ENCODE measurements at places on chromosomes 11 and 22. TPM values are rescaled to one million over a fixed set of nuclear protein-coding genes. Genes with fewer than 3 reads are reported as not detected.

GRAMD1B gene
- 12.7 TPM for total RNA-seq

OR52E8 gene
- total RNA-seq = not detected

- no peaks in the 10 kb centered on the region for H3K27me3 ChIP-seq
- H3K4me1 ChIP-seq = 0 out of 2 replicates have a peak, but pooled peaks cover 1% of the 10 kb centered on the region
- H3K4me3 ChIP-seq = no peak overlapping the region
- H3K36me3 ChIP-seq = peaks cover 53% of the 10 kb centered on the region
- no peak for DNase-seq
These were observed 69.0 kb downstream of the MED15 start for GRCh38 chr22:20576445-20576816.

GRCh38 chr11:119339589-119340334 lies 921 bp downstream of the C1QTNF5 start:
- H3K27ac ChIP-seq = peak overlapping the region; percentile 37
- H3K4me3 ChIP-seq = peak overlapping the region; percentile 56
- H3K27me3 ChIP-seq = no peaks in the 10 kb centered on the region
- peaks cover 12% of the 10 kb centered on the region for H3K36me3 ChIP-seq
- no peak for DNase-seq
- H3K4me1 ChIP-seq = peaks cover 44% of the 10 kb centered on the region

GRCh38 chr22:27993201-27993635 lies 74.2 kb upstream of the PITPNB start:
- no peak overlapping the region for H3K27ac ChIP-seq
- peaks cover 2% of the 10 kb centered on the region for H3K4me1 ChIP-seq
- H3K4me3 ChIP-seq = no peak overlapping the region
- DNase-seq = no peak

DNA sequence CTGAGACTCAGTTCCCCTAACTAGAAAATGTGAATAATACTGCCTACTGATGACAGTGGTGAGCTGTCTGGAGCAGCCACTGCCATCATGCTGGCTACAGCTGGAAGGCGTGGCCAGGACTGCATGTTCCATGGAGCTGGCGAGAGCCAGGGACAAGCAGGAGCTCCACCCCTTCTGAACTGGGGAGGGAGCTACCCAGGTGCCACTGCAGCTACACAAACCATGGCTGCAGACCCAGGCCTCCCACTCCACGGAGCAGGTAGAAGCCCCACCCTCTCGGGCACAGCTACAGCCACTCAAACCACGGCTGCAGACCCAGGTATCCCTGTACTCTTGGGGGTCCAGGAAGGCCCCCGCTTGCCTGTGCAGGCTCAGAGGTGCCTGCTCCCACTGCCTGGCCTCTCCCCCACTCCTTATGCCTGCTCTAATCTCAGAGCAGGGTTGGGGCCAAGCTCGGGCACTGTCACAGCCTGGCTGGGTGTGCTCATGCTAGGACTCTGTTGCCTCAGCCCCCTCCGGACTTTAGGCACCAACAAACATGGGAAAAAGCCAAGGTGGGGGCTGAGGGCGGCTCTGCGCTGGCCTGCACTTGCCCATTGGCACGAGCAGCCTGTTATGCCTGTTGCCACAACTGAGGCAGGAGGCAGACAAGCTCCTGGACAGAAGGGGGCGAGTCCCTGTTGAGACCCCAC lies 51.7 kb downstream of the RAB30 start:
- no peaks in the 10 kb centered on the region for H3K36me3 ChIP-seq
- H3K4me1 ChIP-seq = peaks cover 5% of the 10 kb centered on the region
- DNase-seq = no peak
- H3K27ac ChIP-seq = no peak overlapping the region
- no peaks in the 10 kb centered on the region for H3K27me3 ChIP-seq
- H3K4me3 ChIP-seq = no peak overlapping the region

GRCh38 chr11:135036488-135037297 lies 624.7 kb upstream of the B3GAT1 start:
- H3K4me3 ChIP-seq = no peak overlapping the region
- no peak overlapping the region for H3K27ac ChIP-seq
- DNase-seq = no peak
- H3K4me1 ChIP-seq = no peaks in the 10 kb centered on the region
- no peaks in the 10 kb centered on the region for H3K36me3 ChIP-seq
- peaks cover 5% of the 10 kb centered on the region for H3K27me3 ChIP-seq

- no peaks in the 10 kb centered on the region for H3K27me3 ChIP-seq
- H3K4me3 ChIP-seq = no peak overlapping the region
- peak; percentile 61 for DNase-seq
- H3K36me3 ChIP-seq = no peaks in the 10 kb centered on the region
These were observed 194.1 kb downstream of the IGLL1 start for GRCh38 chr22:23385678-23386631.

DNA sequence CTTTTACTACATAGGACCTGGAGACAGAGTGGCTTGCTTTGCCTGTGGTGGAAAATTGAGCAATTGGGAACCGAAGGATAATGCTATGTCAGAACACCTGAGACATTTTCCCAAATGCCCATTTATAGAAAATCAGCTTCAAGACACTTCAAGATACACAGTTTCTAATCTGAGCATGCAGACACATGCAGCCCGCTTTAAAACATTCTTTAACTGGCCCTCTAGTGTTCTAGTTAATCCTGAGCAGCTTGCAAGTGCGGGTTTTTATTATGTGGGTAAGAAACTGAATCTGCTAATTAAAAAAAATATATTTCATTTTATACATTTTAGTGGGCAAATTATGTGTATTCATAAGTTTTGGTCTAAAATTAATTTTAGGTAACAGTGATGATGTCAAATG lies 7.8 kb downstream of the BIRC3 start:
- no peak overlapping the region for H3K27ac ChIP-seq
- 0 out of 2 replicates have a peak, but pooled peaks cover 5% of the 10 kb centered on the region for H3K4me1 ChIP-seq
- H3K36me3 ChIP-seq = no peaks in the 10 kb centered on the region
- DNase-seq = no peak

DGCR6L gene
- 44.9 TPM for total RNA-seq

GRCh38 chr11:128448981-128449713 lies 138.2 kb downstream of the ETS1 start:
- no peak overlapping the region for H3K4me3 ChIP-seq
- DNase-seq = no peak
- no peaks in the 10 kb centered on the region for H3K27me3 ChIP-seq
- H3K36me3 ChIP-seq = no peaks in the 10 kb centered on the region
- peaks cover 14% of the 10 kb centered on the region for H3K4me1 ChIP-seq

GRCh38 chr22:42919199-42919598 lies 62.1 kb upstream of the ARFGAP3 start:
- peaks cover 61% of the 10 kb centered on the region for H3K4me1 ChIP-seq
- 0 out of 2 replicates have a peak overlapping the region, but pooled peaks have one; percentile 10 for H3K4me3 ChIP-seq
- DNase-seq = peak; percentile 42
- no peaks in the 10 kb centered on the region for H3K36me3 ChIP-seq
- no peak overlapping the region for H3K27ac ChIP-seq
- H3K27me3 ChIP-seq = no peaks in the 10 kb centered on the region

DDX25 gene
- 0.37 TPM for total RNA-seq

Measured in HCT116 (cell line).